ENCODE measurements at places on chromosomes 16 and 17. TPM values are rescaled to one million over a fixed set of nuclear protein-coding genes. Genes with fewer than 3 reads are reported as not detected.

Gene TEKT1
- polyA plus RNA-seq: not detected

Gene CASKIN1
- polyA plus RNA-seq: 0.81 TPM

Gene MYH8
- polyA plus RNA-seq: not detected

Gene SLC13A2
- 0.02 TPM for polyA plus RNA-seq

Gene LPO
- polyA plus RNA-seq: not detected

Gene SLC6A2
- 0.10 TPM for polyA plus RNA-seq

Gene HOXB2
- 11.3 TPM for polyA plus RNA-seq

Gene AP1G1
- polyA plus RNA-seq: 23.5 TPM

Gene CCL14
- polyA plus RNA-seq: 21.9 TPM

Gene IL34
- polyA plus RNA-seq: 32.7 TPM

Gene TAC4
- not detected for polyA plus RNA-seq

Gene CDRT15L2
- not detected for polyA plus RNA-seq

Gene TSPOAP1
- polyA plus RNA-seq: 7.3 TPM

Gene PDE6G
- polyA plus RNA-seq: 0.12 TPM

Gene AIPL1
- polyA plus RNA-seq: not detected

Gene TAT
- not detected for polyA plus RNA-seq

Gene EMP2
- 90.9 TPM for polyA plus RNA-seq

Gene IGSF6
- 0.45 TPM for polyA plus RNA-seq

Gene PRSS33
- not detected for polyA plus RNA-seq

Gene FASN
- 92.2 TPM for polyA plus RNA-seq

Gene NME3
- 51.0 TPM for polyA plus RNA-seq

Gene NGFR
- polyA plus RNA-seq: 5.6 TPM

Gene HOXB4
- 1.8 TPM for polyA plus RNA-seq

Gene CDT1
- polyA plus RNA-seq: 5.8 TPM

Gene TNP2
- polyA plus RNA-seq: not detected

Gene CBFA2T3
- 1.4 TPM for polyA plus RNA-seq

Gene PRAC1
- 0.63 TPM for polyA plus RNA-seq

Gene CARD14
- 28.0 TPM for polyA plus RNA-seq

Gene DRC3
- polyA plus RNA-seq: 0.72 TPM

Gene SULT1A2
- 0.43 TPM for polyA plus RNA-seq

Gene CCDC144A
- 0.29 TPM for polyA plus RNA-seq
